ENCODE measurements at places on chromosomes 13 and 19. TPM values are rescaled to one million over a fixed set of nuclear protein-coding genes. Genes with fewer than 3 reads are reported as not detected.

The LGI4 gene
- not detected for total RNA-seq

The CGB1 gene
- not detected for total RNA-seq

The VSTM1 gene
- total RNA-seq: not detected

The WASF3 gene
- total RNA-seq: 14.6 TPM

The CCL25 gene
- not detected for total RNA-seq

The FAM216B gene
- 0.16 TPM for total RNA-seq

The IGFL3 gene
- total RNA-seq: 1.9 TPM

The LRFN3 gene
- 13.9 TPM for total RNA-seq

The CEACAM21 gene
- not detected for total RNA-seq

The SPRED3 gene
- 2.6 TPM for total RNA-seq

The HSD17B14 gene
- total RNA-seq: 4.6 TPM

The GATAD2A gene
- total RNA-seq: 27.8 TPM

The ADAT3 gene
- total RNA-seq: 11.7 TPM
